Natural killer cell treated with Interleukin-12 subunit alpha and Interleukin-12 subunit beta and Interleukin-15 and Interleukin-18, amount 100 ng/mL, for 72 hours (primary cell): ENCODE measurements at places on chromosomes 13 and 19. TPM values are rescaled to one million over a fixed set of nuclear protein-coding genes. Genes with fewer than 3 reads are reported as not detected.

Gene ZNF606
- total RNA-seq, result 8.9 TPM

Gene INSR
- 1.1 TPM for total RNA-seq

Gene PTH2
- not detected for total RNA-seq

Gene FLT3
- total RNA-seq, result not detected

Gene AMH
- 2.8 TPM for total RNA-seq

Gene SIGLEC9
- total RNA-seq, result 0.69 TPM

Gene FFAR2
- total RNA-seq, result not detected

Gene AKAP11
- total RNA-seq, result 23.0 TPM

Gene OPA3
- 17.5 TPM for total RNA-seq

Gene PTPRS
- 0.33 TPM for total RNA-seq

Gene C19orf38
- total RNA-seq, result 12.0 TPM

Gene RDH8
- not detected for total RNA-seq

Gene GTPBP3
- total RNA-seq, result 72.5 TPM

Gene ZNF587
- 34.5 TPM for total RNA-seq

Gene ENOX1
- 0.14 TPM for total RNA-seq

Gene PSG4
- total RNA-seq, result not detected

Gene PCDH17
- not detected for total RNA-seq

Gene CAPN12
- 3.6 TPM for total RNA-seq

Gene SULT2A1
- not detected for total RNA-seq

Gene GIPC1
- 29.9 TPM for total RNA-seq

Gene A1BG
- 5.2 TPM for total RNA-seq

Gene ZSWIM9
- total RNA-seq, result 16.8 TPM

Gene HSPB6
- not detected for total RNA-seq

Gene ZNF561
- 32.5 TPM for total RNA-seq

Gene ZNF558
- 23.1 TPM for total RNA-seq

Gene ERFL
- total RNA-seq, result 0.67 TPM

Gene CD70
- total RNA-seq, result 10.6 TPM

Gene PPP1R13L
- 12.2 TPM for total RNA-seq

Gene ZNF549
- 7.3 TPM for total RNA-seq

Gene CERS1
- not detected for total RNA-seq
